ENCODE measurements at places on chromosomes 1 and 21.

DNA sequence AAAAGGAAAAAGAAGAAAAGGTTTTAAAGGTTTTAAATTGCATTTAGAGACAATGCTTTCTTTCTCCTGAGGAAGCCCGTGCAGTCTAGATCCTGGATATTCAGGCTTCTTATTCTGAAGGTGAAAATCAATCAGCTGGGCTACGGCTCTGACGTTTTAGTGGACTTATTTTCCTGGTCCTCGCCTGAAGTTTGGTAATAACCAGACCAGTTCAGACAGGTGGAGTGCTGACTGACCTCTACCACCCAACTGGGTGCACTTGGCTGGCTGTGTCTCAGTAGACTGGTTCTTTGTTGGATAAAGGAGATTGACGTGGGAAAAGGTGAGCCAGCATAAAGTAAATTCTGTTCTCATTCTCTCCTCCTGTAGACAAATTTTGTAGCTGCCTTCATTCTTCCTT lies 7.2 kb upstream of the ATP1A1 start:
- no peak for DNase-seq

GRCh38 chr1:101704895-101705294 lies 291.8 kb downstream of the OLFM3 start:
- DNase-seq: no peak

DNA sequence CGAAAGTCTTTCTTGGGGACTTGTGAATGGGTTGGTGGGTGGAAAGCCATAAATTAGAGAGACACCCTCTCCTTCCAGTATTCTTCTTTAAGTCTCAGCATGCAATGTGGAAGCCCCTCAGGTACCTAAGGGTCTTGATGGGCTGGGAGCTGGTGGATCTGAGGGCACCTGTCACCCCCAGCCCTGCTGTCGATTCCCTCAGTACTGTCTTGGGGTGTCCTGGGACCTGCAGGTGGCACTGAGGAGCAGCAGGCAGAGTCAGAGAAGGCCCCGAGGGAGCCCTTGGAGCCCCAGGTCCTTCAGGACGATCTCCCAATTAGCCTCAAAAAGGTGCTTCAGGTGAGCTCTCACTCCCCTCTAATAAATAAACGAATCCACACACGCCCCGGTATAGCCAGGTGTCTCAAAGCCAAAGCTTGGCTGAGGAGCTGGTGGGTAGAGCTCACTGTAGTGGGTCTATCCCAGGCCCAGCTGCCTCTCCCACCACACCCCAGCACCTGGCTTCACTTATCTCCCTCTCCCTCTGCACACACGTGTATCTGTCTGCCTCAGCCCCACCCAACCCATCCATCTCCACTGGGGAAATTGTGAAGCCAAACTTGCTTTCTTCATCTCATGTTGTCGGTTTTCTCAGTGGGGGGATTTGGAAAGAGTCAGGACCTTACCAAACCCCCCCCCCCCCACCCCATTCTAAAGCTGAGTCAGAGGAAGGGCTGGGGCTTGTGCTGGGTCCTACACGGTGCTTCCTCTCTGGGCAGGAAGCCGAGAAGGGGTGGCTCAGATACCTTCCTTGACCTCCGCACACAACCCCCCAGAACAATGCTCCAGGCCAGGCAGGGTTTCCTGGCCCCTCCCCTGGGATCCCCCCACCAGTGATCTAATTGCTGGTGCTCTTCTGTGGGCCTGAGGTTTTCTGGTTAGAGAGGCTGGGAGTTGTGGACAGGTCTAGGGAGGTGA lies 1.6 kb downstream of the ADAM15 start:
- peak; percentile 83 for DNase-seq

- DNase-seq: no peak
These were observed 11.4 kb downstream of the DMRTB1 start for GRCh38 chr1:53470584-53470983.

- DNase-seq: no peak
These were observed 74.4 kb downstream of the HMCN1 start for GRCh38 chr1:185808631-185809030.

All from kidney capillary endothelial cell (primary cell).